ENCODE measurements at places on chromosomes 3 and 15. TPM values are rescaled to one million over a fixed set of nuclear protein-coding genes. Genes with fewer than 3 reads are reported as not detected.
A peak's percentile ranks its signal among the peaks of the same experiment; 100 is the strongest.

DNA sequence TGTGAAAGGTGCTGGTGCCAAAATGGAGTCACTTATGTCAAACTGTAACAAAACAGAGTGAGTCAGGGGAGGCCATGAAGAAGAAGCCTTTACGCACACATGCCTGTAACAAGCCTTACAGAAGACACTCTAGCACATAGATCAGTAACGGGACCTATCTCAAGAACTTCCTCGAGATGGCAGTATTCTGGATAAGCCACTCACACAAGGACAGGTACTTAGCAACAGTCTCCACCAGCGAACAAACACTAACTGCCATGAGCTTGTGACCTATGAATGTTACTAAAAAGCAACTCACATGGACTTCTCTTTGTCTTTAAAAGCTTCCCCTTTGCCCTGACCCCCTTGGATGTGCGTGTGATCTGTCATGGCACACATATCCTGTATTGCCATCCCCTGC, 235.1 kb downstream of the CD47 start:
- no peaks in the 10 kb centered on the region for H3K4me1 ChIP-seq
- H3K27me3 ChIP-seq, result no peaks in the 10 kb centered on the region
- DNase-seq, result no peak
- H3K27ac ChIP-seq, result no peak overlapping the region
- H3K36me3 ChIP-seq, result no peaks in the 10 kb centered on the region

DNA sequence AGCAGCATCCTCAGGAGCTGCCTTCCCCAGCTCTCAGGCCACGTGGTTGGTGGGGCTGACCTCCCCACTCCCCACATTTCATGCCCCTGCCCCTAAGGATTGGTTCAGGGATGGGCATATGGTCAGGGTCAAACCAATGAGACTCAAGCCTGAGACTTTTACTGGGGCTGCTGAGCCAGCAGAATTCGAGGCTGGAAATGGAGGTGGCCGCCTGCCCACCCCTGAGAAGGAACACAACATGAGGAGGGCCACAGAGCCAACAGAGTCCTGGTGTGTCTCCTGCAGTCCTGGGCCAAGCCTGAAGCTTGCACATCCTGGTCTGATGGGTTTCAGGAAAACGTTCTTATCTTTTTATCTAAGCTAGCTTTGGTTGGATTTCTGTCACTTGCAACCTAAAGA, 5.9 kb downstream of the EHD4 start:
- H3K36me3 ChIP-seq, result no peaks in the 10 kb centered on the region
- peaks cover 23% of the 10 kb centered on the region for H3K4me1 ChIP-seq
- H3K27me3 ChIP-seq, result no peaks in the 10 kb centered on the region
- H3K27ac ChIP-seq, result no peak overlapping the region
- DNase-seq, result no peak

GRCh38 chr3:51691949-51692348, 14.9 kb upstream of the GRM2 start:
- H3K36me3 ChIP-seq, result no peaks in the 10 kb centered on the region
- peaks cover 10% of the 10 kb centered on the region for H3K4me1 ChIP-seq
- no peak for DNase-seq
- H3K27ac ChIP-seq, result no peak overlapping the region
- H3K27me3 ChIP-seq, result no peaks in the 10 kb centered on the region

Gene PCLAF
- total RNA-seq, result 8.1 TPM

- H3K4me3 ChIP-seq, result no peak overlapping the region
- H3K27ac ChIP-seq, result no peak overlapping the region
- H3K4me1 ChIP-seq, result no peaks in the 10 kb centered on the region
- DNase-seq, result no peak
- H3K36me3 ChIP-seq, result peaks cover 37% of the 10 kb centered on the region
Observed at GRCh38 chr15:28273873-28274610, 47.9 kb downstream of the HERC2 start.

- peaks cover 43% of the 10 kb centered on the region for H3K4me1 ChIP-seq
- H3K27me3 ChIP-seq, result no peaks in the 10 kb centered on the region
- H3K27ac ChIP-seq, result no peak overlapping the region
- no peaks in the 10 kb centered on the region for H3K36me3 ChIP-seq
- no peak for DNase-seq
Observed at GRCh38 chr3:105821433-105821832, 47.4 kb downstream of the CBLB start.

GRCh38 chr3:51933471-51934138, 8.1 kb downstream of the RRP9 start:
- no peaks in the 10 kb centered on the region for H3K27me3 ChIP-seq
- no peaks in the 10 kb centered on the region for H3K36me3 ChIP-seq
- DNase-seq, result no peak
- no peaks in the 10 kb centered on the region for H3K4me1 ChIP-seq
- no peak overlapping the region for H3K27ac ChIP-seq

DNA sequence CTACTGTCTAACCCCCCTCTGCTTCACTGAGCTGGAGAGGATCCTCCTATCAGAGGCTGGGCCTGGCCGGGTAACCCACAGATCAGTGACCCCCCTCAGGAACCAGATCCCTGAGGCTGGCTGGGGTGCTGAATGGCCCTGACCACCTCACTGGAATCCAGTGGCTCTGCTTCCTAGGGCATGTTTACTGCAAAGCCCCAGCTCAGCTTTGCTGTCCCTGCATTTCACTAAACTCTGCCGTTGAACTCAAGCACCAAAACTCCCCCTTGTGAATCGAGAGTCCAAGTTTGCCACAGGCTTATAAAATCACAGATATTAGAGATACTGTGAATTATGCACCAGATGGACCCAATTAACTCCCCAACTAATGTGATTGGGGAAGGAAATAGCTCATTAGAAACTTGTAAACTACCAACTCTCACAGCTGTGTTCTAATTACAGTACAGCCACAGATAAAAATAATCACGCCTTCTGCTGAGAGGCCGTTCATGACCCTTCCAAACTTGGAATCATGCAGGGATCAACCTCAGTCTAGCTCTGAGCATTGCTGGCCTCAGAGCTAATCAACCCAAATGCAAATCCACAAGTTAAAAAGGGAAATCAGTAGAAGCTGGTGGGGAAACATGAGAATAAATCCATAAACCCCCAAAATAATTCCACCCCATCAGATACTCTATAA, 47.0 kb downstream of the OCA2 start:
- H3K36me3 ChIP-seq, result no peaks in the 10 kb centered on the region
- no peak for DNase-seq
- no peaks in the 10 kb centered on the region for H3K27me3 ChIP-seq
- H3K4me1 ChIP-seq, result no peaks in the 10 kb centered on the region
- no peak overlapping the region for H3K4me3 ChIP-seq

GRCh38 chr15:41894791-41895463, 1.1 kb upstream of the SPTBN5 start:
- peak overlapping the region; percentile 66 for H3K27ac ChIP-seq
- peaks cover 22% of the 10 kb centered on the region for H3K4me1 ChIP-seq
- H3K36me3 ChIP-seq, result peaks cover under 1% of the 10 kb centered on the region
- peak overlapping the region; percentile 36 for H3K4me3 ChIP-seq
- no peaks in the 10 kb centered on the region for H3K27me3 ChIP-seq

Gene IL17RD
- 17.2 TPM for total RNA-seq

- H3K4me3 ChIP-seq, result no peak overlapping the region
- no peak overlapping the region for H3K27ac ChIP-seq
- H3K4me1 ChIP-seq, result no peaks in the 10 kb centered on the region
- no peak for DNase-seq
Observed at GRCh38 chr3:29011441-29011840, 269.4 kb upstream of the RBMS3 start.

GRCh38 chr3:194488055-194488742, 1.4 kb upstream of the ATP13A3 start:
- DNase-seq, result no peak
- H3K27ac ChIP-seq, result peak overlapping the region; percentile 84
- H3K36me3 ChIP-seq, result no peaks in the 10 kb centered on the region
- H3K4me3 ChIP-seq, result no peak overlapping the region

Gene PDE12
- total RNA-seq, result 12.0 TPM

DNA sequence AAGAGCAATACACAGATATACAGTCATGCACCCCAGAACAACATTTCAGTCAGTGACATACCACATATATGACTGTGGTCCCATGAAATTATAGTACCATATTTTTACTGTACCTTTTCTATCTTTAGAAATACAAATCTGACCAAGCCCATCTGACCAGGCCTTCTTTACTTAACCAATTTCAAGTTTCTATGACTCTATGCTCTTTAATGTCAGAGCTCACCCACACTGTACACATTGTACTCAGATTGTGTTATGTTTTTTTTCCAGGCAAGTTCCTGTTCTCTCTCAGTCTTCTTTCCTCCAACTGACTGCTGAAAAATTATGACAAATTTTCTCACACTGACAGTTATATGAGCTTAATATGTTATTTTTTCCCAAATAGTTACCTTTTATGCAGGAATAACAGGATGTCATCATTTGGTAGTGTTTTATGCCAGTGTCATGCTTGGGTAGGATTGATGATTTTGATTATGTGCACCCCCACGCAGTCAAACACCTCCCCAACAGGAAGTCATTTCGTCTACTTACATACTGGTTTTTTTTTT, 8.0 kb upstream of the CBLB start:
- no peaks in the 10 kb centered on the region for H3K36me3 ChIP-seq
- no peak overlapping the region for H3K27ac ChIP-seq
- H3K4me1 ChIP-seq, result no peaks in the 10 kb centered on the region
- no peak overlapping the region for H3K4me3 ChIP-seq
- DNase-seq, result no peak

DNA sequence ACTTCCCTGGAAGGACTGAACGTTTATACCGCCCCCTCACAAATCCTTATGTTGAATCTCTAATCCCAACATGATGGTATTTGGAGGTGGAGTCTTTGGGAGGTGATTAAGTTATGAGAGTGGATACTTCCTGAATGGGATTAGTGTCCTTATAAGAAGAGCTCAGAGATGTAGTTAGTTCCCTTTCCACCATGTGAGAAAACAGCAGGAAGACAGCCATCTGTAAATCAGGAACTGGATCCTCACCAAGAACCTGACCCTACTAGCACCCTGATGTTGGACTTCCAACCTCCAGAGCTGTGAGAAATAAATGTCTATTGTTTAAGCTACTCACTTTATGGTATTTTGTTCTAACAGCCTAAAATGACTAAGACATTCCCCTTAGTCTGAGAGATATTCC, 33.3 kb upstream of the SACM1L start:
- H3K4me3 ChIP-seq, result no peak overlapping the region
- no peaks in the 10 kb centered on the region for H3K27me3 ChIP-seq
- DNase-seq, result no peak

DNA sequence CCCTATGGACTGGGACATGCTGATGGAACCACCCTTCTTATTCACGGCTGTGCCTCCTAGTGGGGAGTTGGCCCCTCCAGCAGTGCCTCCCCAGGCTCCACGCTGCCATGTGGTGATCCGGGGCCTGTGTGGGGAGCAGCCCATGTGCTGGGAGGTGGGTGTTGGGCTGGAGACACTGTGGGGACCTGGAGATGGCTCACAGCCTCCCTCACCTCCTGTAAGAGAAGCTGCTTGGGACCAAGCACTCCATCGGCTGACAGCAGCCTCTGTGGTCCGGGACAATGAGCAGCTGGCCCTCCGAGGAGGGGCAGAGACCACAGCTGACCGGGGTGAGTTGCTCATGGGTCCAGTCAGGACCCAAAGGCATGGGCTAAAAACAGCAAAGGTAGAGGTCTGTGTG, 9.1 kb downstream of the ALG3 start:
- peaks cover 24% of the 10 kb centered on the region for H3K36me3 ChIP-seq
- DNase-seq, result no peak
- no peak overlapping the region for H3K4me3 ChIP-seq
- H3K4me1 ChIP-seq, result peaks cover 9% of the 10 kb centered on the region
- no peaks in the 10 kb centered on the region for H3K27me3 ChIP-seq
- no peak overlapping the region for H3K27ac ChIP-seq

GRCh38 chr3:124813541-124813940, 73.6 kb downstream of the ITGB5 start:
- no peak overlapping the region for H3K4me3 ChIP-seq
- peaks cover 18% of the 10 kb centered on the region for H3K36me3 ChIP-seq
- peak overlapping the region; percentile 89 for H3K27ac ChIP-seq
- DNase-seq, result no peak
- H3K4me1 ChIP-seq, result peaks cover 56% of the 10 kb centered on the region

DNA sequence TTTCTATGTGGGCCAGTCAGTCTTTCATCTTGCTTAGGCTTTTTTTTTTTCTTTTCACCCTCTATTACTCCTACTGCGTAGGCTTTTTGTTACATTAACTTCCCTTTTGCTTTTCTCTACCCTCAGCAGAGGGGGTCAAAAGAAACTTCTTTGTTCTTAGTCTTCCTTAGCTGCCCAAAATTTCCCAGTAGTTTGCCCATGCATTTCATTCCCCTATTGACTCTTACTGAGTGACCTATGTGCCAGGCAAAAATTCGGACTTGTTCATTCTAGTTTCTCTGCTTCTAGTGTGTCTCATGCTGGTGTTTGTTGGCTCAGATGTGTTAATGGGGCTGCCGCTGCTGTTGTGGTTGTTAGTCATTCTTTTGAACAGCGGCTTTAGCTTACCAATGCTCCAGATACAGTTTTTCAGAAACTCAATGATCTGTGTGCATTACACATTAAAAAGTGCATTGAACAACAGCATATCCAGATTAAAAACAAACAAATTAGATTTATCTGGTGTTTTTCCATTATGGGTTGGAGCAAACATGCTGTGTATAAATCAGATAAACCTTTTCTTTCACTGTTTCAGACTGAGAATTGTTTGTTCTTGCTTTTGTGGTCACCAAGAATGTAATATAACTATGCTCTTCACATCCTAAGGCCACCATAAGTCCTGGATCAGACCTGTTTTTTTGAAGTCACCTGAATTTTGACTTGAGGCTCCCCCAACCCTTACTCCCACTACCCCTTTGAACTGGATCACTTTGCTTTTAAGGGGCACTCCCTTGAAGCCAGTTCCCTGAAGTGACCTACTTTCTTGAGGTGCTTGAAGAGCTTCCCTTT, 43.1 kb downstream of the PDE8A start:
- no peak overlapping the region for H3K27ac ChIP-seq
- DNase-seq, result no peak
- H3K4me3 ChIP-seq, result no peak overlapping the region
- peaks cover 34% of the 10 kb centered on the region for H3K4me1 ChIP-seq

DNA sequence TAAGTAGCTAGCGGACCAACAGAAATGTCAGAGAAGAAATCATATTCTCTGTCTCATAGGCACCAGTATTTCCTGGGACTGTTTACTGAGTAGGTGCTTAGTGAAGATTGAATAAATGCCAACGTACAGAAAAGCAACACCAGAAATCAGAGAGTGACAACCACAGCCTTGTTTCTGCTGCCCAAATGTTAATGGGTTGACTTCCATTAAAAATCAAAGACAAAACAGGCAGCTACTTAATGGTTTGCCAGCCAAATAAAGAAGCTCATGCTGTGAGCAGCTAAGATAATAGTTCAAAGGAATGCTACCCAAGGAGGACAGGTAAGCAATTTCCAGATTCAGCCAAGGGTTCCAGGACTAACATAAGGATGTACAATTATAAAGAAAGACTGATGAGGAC, 270.7 kb downstream of the THSD4 start:
- no peak for DNase-seq
- no peak overlapping the region for H3K4me3 ChIP-seq
- H3K27me3 ChIP-seq, result no peaks in the 10 kb centered on the region
- peaks cover 23% of the 10 kb centered on the region for H3K4me1 ChIP-seq
- no peak overlapping the region for H3K27ac ChIP-seq
